ENCODE measurements at places on chromosomes 11 and 22. TPM values are rescaled to one million over a fixed set of nuclear protein-coding genes. Genes with fewer than 3 reads are reported as not detected.

GRCh38 chr22:20089226-20089976, 9.4 kb downstream of the DGCR8 start:
- no peak for DNase-seq

DNA sequence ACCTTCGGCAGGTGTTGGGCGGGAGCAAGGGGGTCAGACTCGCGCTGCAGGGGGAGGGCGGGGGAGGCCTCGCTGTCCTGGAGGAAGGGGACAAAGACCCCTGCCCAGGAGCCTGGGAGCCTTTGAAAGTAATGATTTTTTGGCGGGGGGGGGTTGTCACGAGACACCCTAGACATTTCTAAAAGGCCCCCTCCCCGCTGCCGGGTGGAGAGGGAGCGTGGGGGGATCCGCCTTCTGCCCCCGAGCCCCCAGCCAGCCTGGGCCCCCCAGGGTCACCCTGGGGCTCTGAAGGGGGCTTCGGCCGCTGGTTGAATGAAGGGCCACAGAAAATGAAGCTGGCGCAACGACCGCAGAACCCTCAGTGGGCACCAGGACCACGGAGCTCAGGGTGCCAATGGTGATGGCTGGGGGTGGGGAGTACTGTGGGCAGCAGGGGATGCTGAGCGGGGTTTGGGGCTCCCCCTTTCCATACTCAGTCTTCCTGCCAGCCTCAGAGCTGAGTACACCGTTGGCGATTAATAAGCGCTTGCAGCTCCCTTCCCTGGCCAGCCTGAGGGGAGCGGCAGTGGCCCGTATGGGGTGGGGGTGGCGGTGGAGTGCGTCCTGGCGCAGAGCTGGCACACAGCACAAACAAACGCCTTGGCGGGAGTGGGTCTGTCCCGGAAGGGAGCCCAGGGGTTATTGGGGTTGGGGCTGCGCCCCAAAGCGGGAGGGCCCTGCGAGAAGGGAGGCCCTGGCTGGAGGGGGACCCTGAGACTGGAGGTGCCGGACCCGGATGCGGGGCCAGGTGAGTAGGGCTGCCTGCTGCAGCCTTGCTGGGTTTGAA, 1.2 kb upstream of the DUSP8 start:
- no peak for DNase-seq

GRCh38 chr11:2565447-2566222, 120.8 kb downstream of the KCNQ1 start:
- DNase-seq = no peak

DNA sequence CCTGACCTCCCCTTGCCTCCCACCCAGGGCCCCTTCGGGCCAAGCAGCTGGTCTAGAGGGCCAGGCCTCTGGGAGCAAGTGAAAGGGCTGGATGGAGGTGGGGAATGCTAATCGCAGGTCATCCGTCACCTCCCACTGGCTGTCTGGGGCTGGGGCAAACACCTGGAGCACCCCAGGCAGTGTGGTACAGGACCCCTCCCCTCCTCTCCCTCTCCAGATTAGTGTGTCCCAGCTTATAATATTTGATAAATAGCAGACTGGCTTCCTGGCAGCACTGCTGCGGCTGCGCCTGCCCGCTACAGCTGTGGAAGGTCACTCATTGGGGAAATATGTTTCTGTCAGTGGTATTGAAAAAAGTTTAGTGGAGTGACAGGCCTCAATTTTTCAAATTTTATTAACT, 90.7 kb upstream of the PHOX2A start:
- no peak for DNase-seq

- no peak for DNase-seq
These were observed 10.5 kb upstream of the PATL1 start for GRCh38 chr11:59679347-59679746.

The PRR33 gene
- not detected for total RNA-seq

The C11orf86 gene
- not detected for total RNA-seq

GRCh38 chr11:31464436-31464835, 45.0 kb downstream of the IMMP1L start:
- DNase-seq = no peak

DNA sequence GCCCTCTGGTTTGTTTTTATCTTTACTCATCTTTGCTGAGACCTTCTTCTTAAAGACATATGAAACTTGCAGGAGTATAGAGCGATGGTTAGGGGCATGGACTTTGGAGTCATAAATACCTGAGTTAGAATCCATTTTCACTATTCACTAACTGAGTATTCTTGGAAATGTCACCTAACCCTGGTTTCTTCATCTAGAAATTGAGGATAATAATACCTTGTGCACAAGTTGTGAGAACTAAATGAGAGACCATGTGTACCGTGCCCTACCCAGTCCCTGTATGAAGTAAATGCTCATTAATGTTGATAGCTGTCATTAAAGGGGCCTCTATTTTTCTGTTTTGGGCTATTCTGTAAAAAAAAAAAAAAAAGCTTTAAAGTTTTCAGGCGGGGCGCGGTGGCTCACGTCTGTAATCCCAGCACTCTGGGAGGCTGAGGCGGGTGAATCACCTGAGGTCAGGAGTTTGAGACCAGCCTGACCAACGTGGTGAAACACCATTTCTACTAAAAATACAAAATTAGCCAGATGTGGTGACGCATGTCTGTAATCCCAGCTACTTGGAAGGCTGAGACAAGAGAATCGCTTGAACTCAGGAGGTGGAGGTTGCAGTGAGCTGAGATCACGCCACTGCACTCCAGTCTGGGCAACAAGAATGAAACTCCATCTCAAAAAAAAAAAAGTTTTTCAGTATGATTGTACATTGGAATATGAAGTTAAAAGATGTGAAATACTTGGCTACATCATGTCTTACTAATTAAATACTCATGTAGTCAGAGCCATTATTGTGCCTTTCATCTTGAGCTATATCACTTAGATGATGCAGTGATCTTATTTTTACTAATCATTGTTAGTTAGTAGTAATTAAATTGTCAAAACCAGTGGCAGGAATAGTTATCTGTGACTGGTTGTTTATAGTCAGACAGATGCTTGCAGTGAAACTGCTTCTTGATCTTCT, 95.0 kb downstream of the AMOTL1 start:
- no peak for DNase-seq

GRCh38 chr11:132563050-132563449, 969.3 kb downstream of the OPCML start:
- DNase-seq = no peak

- DNase-seq = no peak
These were observed 20.8 kb upstream of the LINC01488 start for GRCh38 chr11:69460540-69461257.

The CLDN5 gene
- 0.26 TPM for total RNA-seq

GRCh38 chr11:1076061-1076665, 1.5 kb downstream of the MUC2 start:
- DNase-seq = no peak

The MIF gene
- 1,091 TPM for total RNA-seq

- no peak for DNase-seq
These were observed 7.7 kb downstream of the CD44 start for GRCh38 chr11:35146711-35147110.

DNA sequence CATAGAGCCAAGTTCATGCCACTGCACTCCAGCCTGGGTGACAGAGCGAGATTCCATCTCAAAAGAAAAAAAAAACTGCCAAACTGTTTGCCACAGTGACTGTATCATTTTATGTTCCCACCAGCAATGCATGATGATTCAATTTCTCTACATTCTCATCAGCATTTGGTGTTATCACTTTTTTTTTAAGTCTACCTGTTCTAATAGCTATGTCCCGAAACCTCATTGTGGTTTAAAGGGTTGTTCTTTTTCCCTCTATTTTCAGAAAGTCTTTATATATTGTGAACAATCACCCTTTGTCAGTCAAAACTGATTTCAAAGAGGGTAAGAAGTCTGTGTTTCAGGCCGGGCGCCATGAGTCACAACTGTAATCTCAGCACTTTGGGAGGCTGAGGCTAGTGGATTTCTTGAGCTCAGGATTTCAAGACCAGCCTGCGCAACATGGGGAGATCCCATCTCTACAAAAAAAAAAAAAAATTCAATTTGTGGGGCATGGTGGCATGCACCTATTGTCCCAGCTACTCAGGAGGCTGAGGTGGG, 14.8 kb upstream of the FAM168A start:
- DNase-seq = no peak

DNA sequence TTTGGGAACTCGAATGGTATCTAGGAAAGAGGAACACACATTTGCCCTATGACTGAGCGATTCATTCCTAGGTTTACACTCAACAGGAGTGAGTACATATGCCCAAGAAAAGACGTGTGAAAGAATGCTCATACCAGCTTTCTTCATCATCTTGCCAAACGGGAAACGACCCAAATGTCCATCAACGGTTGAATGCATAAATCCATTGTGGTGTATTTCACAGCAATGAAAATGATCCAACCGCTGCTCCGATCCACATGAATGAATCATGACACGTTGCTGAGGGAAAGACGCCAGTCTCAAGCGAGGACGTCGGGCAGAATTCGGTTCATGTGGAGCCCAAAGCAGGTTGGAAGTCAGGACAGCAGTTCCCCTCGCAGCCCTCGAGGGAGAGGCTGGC, 71.5 kb downstream of the CYTH4 start:
- no peak for DNase-seq

The CALCA gene
- 0.29 TPM for total RNA-seq

DNA sequence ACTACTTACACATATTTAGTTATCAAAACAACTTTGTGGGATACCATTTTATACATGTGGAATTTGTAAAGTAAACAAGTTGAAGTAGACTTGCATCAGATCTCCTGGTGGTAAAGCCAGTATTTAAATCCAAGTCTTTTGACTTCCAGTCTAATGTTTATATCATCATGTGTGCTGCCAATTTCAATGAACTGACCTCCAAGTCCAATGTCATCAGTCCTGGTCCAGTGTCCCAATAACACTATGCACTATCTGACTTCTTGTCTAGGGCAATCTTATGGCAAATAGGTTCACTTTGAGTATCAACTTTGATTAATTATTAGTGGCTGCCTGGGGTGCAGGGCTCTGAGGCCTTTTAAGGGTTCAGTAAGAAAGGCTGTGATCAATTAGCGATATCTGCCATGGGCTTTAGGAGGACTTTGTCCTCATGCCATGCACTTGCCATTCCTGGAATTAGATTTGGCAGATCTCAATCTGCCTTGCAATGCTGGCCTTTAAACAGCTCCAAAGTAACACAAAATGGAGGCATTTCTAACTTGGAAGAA, 9.6 kb upstream of the PTS start:
- DNase-seq = no peak

- peak; percentile 77 for DNase-seq
These were observed 10.0 kb downstream of the RPL3 start for GRCh38 chr22:39309364-39309861.

GRCh38 chr22:38503021-38503420, 3.1 kb downstream of the DDX17 start:
- no peak for DNase-seq

GRCh38 chr22:18031695-18032454, 7.5 kb upstream of the MICAL3 start:
- DNase-seq = no peak

The HEPN1 gene
- total RNA-seq = not detected

DNA sequence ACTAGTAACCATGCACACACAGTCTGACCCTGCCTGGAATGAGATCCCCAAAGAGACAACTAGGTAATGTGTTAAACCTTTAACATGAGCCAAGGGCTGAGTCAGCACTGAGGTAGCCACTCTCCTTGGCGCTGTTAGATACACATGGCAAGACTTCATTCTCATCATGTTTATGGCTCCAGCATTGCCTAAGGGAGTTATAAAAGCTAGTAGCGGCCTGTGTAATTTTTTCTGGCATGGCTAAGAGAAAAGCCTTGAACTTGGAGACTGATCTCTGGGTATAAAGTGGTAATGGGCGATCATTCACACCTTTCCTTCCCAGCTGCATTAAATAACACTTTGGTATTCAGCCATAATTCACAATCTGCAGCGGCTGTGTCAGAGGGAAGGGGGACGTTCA, 779.7 kb upstream of the LRRC4C start:
- no peak for DNase-seq

DNA sequence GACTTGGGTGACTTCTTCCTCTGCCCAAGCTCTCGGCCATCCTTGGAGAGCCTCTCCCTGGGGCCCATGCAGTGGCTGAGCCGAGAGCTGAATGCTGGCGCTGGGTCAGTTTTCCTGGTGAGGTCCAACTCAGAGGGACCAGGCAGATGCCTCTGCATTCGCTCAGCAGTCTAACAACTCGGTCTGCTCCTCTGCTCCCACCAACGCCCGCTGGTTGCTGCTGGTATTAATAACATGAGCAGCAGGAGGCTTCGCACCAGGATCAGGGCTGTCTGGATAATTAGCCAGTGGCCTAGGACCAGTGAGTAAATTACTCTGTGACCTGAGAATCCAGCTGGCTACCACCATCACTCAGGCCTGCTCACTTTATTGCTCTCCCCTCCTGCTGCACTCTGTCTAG, 77.7 kb upstream of the FAM181B start:
- no peak for DNase-seq

DNA sequence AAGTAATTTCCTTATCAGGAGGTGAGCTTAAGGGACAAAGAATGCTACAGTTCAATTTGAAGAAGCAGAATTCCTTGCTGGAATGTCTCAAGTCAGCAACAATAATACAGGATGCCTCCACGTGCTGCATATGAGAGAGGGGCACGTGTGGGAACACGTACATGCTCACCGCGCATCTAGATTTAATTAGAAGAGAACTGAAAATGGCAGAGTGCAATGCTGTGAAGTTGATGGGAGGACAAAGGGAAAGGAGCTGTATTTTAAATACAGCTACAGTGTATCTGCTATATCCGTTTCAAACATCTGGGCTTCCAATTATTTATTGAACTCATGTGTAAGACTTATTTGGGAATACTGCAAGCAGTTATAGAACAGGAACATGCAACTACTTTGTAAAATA, 328.7 kb downstream of the SOX6 start:
- no peak for DNase-seq

The NPAT gene
- 22.6 TPM for total RNA-seq

GRCh38 chr11:36258730-36259360, 30.4 kb downstream of the COMMD9 start:
- peak; percentile 83 for DNase-seq

DNA sequence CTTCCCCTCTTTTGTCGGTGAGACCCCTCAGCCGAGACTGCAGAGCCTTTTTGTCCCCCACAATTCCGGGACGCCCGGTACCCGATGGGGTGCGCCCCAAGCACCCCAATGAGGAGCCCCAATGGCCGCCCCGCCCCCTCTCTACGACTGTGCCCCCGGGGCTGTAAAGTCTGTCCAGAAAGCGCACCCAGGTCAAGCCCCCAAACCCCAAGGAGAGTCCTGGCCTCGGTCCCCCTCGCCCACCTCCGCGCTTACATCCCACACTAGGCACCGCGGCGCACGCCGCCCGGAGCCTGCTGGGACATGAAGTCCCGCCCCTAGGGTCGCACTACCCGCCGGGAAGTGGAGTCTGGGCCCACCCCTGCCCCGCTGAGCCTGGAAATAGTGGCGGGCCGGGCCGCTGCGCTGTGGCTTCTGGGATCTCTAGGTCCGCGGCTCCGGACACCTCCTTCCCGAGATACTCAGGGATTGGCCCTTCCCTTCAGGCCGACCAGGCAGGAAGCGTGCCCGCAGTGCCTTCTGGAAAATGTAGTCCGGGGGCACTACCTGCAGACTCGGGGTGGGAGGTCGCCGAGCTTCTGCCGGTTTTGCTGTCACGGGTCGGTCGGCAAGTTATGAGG, at the start of gene MEN1:
Gene MEN1, minus strand, starts transcription at position 281 of the 620 bp plus-strand sequence. CDS start 442 bp downstream, outside the sequence.
- DNase-seq = peak; percentile 99

The PGR gene
- 0.07 TPM for total RNA-seq

The MMP8 gene
- not detected for total RNA-seq

Data from H9 (cell line).